ENCODE measurements at places on chromosomes 13 and 19. TPM values are rescaled to one million over a fixed set of nuclear protein-coding genes. Genes with fewer than 3 reads are reported as not detected.
A peak's percentile ranks its signal among the peaks of the same experiment; 100 is the strongest.

The FFAR3 gene
- total RNA-seq, result 1.2 TPM

- DNase-seq, result no peak
Observed at GRCh38 chr13:108964606-108965005, 335.2 kb downstream of the MYO16 start.

The ZNF563 gene
- total RNA-seq, result 7.1 TPM

- DNase-seq, result peak; percentile 42
Observed at GRCh38 chr13:40148101-40148500, 492.6 kb downstream of the COG6 start.

- DNase-seq, result peak; percentile 70
Observed at GRCh38 chr19:28633319-28634018, 579.5 kb downstream of the UQCRFS1 start.

- no peak for DNase-seq
Observed at GRCh38 chr19:5253406-5254110, 87.1 kb downstream of the PTPRS start.

DNA sequence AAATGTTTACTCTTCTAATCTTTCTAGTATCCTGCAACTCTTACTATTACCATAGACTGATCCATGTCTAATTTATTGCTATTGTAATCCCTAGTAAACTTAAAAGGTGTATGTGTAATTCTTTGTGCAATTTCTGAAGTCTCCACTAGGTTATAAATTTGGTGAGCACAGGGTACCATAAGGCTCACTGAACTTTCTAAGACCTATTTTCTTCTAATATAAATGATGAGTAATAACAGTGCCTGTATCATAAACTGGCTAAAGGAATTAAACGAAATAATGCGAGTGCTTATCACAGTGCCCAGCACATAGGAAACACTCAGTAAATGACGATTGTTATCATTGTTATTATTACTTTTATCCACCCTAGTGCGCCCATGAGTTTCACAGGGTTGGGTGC lies 119.1 kb downstream of the KLF12 start:
- no peak for DNase-seq

DNA sequence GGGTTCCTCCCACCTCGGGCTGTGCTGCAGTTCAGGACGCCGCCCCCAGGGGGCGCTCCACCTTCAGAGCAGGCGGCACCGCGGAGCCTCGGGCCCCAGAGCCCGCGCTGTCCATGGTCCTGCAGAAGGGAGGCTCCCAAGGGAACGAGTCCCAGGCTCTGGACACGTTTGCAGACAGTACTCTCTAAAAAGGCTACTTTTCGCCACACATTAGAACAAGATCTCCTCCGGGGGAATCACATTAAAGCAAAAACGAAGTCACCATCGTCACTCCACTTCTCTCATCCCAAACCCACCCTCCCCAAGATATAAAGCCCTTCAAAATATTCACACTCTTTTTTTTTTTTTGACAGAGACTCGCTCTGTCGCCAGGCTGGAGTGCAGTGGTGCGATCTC lies 4.6 kb upstream of the SIGLEC10 start:
- peak; percentile 93 for DNase-seq

The CD209 gene
- not detected for total RNA-seq

The ZNF266 gene
- 26.8 TPM for total RNA-seq

DNA sequence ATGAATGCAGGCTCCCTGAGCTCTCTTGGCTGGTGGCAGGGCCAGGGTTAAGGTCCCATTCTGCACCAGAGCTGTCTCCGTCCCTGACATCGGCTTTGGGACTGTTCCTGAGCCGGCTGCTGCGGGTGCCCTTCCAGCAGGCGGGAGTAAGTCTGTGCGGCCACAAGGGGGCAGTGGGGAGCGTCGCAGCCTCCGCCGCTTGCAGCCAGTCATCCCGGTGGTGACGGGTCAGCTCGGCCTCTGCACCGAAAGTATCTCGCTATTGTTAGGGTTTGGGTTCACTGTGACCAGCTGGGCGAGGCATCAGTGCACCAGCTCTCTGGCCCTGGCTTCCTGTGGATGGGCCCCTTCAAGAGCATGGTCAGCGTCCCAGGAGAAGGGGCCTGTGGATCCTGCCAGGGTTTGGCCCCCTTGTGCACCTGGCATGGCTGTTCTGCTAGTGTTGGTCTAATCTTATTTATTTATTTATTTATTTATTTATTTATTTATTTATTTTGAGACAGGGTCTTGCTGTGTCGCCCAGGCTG lies 15.1 kb downstream of the NDUFB7 start:
- peak; percentile 79 for DNase-seq

GRCh38 chr19:48582168-48582567 lies 24.4 kb upstream of the SPACA4 start:
- DNase-seq, result no peak

The CYP4F8 gene
- total RNA-seq, result not detected

GRCh38 chr13:40409278-40409677 lies 257.2 kb downstream of the FOXO1 start:
- no peak for DNase-seq

The RGL3 gene
- not detected for total RNA-seq

The LRRC63 gene
- total RNA-seq, result 0.59 TPM

GRCh38 chr13:44380404-44381165 lies 7.0 kb downstream of the SERP2 start:
- no peak for DNase-seq

- no peak for DNase-seq
Observed at GRCh38 chr19:10113964-10114650, 2.6 kb downstream of the P2RY11 start.

GRCh38 chr13:111289251-111289650 lies 31.2 kb upstream of the TEX29 start:
- DNase-seq, result no peak

GRCh38 chr19:29841209-29841558 lies 29.4 kb downstream of the CCNE1 start:
- no peak for DNase-seq

The ZNF813 gene
- total RNA-seq, result 7.8 TPM

- peak; percentile 53 for DNase-seq
Observed at GRCh38 chr13:75318138-75318833, 163.7 kb downstream of the TBC1D4 start.

The DOCK6 gene
- total RNA-seq, result 4.5 TPM

DNA sequence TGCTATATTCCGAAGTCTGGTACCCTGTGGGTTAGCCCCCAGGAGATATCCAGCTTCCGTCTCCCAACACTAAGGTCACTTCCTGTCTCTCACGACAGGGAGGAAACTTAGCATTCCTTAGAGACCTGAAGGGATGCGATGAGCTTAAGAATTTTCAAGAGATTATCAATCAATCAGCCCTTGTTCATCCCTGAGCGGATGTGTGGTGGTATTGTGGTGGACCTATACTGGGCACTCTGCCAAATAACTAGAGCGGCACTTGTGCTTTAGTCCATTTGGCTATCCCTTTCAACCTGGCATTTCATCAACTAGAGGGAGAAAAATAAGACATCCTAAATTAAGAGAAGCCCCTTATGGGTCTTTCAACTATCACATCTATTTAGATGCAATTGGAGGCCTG lies 30.9 kb upstream of the ZNF562 start:
- no peak for DNase-seq

DNA sequence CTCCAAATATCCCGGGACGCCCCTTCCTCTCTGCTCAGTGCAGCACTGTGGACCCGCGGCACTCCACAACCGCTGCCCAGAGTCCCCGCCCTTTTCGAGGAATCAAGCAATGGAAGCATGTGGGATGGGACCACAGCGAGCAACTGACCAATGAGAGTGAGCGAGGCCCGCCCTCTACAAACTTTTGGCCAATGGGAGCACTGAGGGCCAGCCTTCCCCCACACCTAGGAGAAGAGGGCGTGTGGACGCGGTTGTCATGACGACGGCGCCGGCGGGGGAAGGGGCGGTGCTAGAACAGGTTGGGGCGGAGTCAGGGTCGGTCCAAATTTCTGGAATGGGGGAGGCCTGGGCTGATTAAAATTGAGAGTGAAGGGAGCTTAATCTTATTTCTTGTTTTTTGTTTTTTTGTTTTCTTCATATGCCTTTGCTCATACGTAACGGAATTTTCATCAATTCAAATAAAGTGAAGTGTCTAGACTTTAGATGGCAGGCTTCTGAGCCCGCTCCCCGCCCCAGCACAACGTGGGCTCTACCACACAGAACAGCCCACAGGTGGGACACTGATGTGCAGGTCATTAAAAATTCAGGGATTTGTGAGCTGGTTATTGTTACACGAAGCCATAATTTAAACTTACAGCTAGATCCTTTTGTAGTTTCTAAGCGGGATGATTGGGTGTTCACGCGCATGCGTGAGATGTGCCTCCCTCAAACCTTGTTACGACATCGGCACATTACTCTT lies at the start of gene DNAAF3:
Gene DNAAF3 (minus strand): TSS at position 84 of the 739 bp plus-strand sequence. CDS start 200 bp downstream, outside the sequence.
- DNase-seq, result peak; percentile 85

DNA sequence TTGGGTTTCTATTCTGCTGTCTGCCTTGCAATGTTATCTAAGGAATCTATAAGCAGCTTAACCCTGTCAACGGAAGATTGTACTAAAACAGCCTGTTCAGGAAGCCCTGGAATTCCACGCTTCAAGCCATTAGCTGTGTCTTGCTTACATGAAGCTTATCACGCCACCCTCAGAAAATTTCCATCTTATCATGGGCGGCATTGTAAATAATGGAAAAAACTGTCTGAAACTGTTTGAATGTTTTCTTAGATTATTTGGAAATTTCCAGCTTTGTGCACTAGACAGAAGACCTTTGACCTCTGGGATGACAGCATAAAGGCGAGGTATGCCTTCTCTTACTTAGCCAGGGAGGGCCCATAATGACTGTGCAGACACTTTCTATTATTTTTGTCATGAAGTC lies 319.7 kb downstream of the KCNRG start:
- DNase-seq, result no peak

The COL4A2 gene
- total RNA-seq, result not detected

GRCh38 chr13:44267980-44268379 lies 105.6 kb upstream of the SERP2 start:
- DNase-seq, result no peak

GRCh38 chr13:106789911-106790310 lies 222.0 kb upstream of the ARGLU1 start:
- DNase-seq, result no peak

The CDC16 gene
- total RNA-seq, result 76.0 TPM

The OR4F17 gene
- not detected for total RNA-seq

DNA sequence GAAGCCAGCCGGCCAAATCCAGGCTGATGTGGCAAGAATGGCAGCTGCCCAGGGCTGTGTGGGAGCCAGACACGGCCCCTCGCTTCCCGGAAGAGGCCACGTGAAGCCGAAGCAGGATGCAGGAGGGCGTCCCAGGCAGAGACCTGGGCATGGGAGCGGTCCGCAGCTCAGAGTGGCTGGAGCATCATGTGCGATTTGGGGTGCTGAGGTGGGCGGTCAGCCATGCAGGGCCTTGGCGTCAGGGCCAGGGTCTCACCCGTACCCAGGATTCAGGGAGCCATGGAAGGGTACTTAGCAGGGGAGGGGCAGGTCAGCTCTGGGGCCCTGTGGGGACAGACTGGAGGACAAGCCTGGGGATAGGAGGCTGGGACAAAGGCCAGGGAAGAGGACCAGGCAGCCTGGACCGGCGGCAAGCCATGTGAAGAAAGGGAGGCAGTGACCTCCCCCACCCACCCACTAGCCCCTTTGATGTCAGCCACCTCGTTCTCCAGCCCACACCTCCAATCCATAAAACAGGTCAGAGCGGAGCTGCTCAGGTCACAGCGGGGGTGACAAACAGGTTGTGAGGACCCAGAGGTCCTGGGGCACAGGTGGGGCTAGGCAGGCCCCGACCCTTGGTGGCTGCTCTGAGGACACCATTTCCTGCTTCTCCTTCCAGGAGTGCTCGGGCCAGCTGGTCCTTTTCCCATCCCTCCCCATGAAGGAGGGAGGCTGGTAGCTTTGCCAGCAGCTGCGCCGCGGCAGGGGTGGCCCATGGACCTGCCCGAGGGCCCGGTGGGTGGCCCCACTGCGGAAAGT lies 2.3 kb downstream of the KASH5 start:
- DNase-seq, result no peak

DNA sequence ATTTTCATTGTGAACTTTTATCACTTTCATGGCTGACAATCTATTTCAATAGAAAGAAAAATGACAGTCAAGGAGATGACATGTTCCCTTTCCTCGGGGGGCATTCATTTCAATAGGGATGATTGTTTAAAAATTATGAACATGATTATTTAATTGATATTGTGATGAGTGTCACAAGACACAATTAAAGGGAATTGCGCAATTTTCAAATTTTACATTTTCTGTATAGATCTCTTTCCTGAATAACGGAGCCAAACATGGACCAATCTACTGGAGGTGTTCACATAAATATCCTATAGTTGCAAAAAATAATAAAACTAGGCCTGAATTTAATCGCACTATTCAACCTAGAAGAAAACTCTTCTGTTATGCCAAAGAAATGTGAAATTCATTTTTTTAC lies 1274.6 kb downstream of the SLITRK5 start:
- no peak for DNase-seq

DNA sequence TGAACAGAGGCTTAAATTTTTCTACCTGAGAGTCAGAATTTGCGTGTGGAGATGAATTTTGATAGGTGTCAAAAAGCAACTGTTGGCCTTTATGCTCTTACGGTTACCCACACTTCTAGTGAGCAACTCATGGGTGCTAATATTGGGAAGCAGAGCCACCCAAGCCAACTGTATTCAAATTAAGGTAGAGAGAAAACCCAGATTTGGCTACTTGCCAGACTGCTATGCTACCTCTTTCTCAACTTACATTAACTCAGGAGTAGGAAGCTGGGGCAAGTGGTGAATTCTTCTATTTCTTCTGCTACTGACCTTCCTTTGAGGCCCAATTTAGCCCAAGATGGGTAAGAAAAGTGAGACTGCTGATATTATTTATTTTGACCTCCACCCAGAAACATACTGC lies 83.9 kb downstream of the OLFM4 start:
- DNase-seq, result no peak

DNA sequence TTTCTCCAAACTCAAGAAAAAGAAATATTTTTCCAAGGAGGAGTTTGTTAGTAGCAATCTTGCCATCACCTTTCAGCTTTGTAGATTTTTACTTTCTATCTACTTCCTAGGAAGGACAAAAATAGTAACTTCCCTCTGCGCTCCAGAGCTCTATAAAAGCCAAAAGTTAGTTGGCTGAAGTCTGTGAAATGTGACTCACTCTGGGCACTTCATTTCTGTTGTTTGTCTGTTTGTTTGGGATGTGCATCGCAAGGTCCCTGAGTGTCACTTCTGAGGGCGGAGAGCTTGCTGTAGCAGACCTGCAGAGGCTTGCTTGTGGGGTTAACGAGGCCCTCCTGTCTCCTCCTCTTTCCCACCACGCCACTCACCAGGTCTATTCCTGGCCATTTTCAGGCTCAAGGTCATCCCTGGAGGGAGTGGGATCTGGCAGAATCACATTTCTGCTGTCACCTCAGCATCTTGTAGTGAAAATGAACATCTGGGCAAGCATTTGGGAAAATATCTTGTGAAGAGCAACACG lies 307.6 kb downstream of the GPC6 start:
- no peak for DNase-seq

The IL17D gene
- total RNA-seq, result 0.49 TPM
